ENCODE measurements at places on chromosomes 7 and 10. TPM values are rescaled to one million over a fixed set of nuclear protein-coding genes. Genes with fewer than 3 reads are reported as not detected.

PNLIP gene
- total RNA-seq, result not detected

- H3K27ac ChIP-seq, result peak overlapping the region; percentile 91
- DNase-seq, result peak; percentile 50
- no peak overlapping the region for H3K4me3 ChIP-seq
- peaks cover 50% of the 10 kb centered on the region for H3K36me3 ChIP-seq
Observed at GRCh38 chr7:50359995-50360925, 55.7 kb downstream of the IKZF1 start.

- H3K4me1 ChIP-seq, result peaks cover 11% of the 10 kb centered on the region
- H3K27me3 ChIP-seq, result no peaks in the 10 kb centered on the region
- no peak overlapping the region for H3K4me3 ChIP-seq
- DNase-seq, result no peak
- no peak overlapping the region for H3K27ac ChIP-seq
- H3K36me3 ChIP-seq, result no peaks in the 10 kb centered on the region
Observed at GRCh38 chr7:128221929-128222403, 19.1 kb upstream of the LEP start.

DNA sequence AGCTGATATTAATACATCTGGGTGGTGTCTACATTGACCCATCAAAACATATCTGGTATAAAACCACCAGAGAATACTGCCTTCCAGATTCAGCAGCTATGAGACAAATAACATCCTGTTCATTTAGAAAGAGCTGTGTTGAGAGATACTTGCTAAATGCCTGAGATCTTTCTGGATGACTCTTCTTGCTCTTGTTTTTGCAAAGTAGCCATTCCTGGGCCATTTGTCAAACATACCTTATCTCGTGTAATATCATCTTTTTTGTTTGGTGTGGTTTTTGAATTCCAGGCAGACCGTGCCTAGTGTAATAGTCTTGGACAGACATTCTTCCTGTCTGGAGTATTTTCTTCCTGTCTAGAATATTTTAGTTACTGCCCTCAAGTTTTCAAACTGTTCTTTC lies 74.7 kb upstream of the PRR15 start:
- H3K36me3 ChIP-seq, result no peaks in the 10 kb centered on the region
- H3K27me3 ChIP-seq, result no peaks in the 10 kb centered on the region
- H3K27ac ChIP-seq, result no peak overlapping the region
- no peak for DNase-seq
- peaks cover 9% of the 10 kb centered on the region for H3K4me1 ChIP-seq
- H3K4me3 ChIP-seq, result no peak overlapping the region

ADRA2A gene
- 0.07 TPM for total RNA-seq

- peaks cover 23% of the 10 kb centered on the region for H3K36me3 ChIP-seq
- no peak overlapping the region for H3K4me3 ChIP-seq
- H3K27ac ChIP-seq, result no peak overlapping the region
- H3K4me1 ChIP-seq, result no peaks in the 10 kb centered on the region
- H3K27me3 ChIP-seq, result no peaks in the 10 kb centered on the region
- DNase-seq, result no peak
Observed at GRCh38 chr7:105199386-105199785, 185.4 kb downstream of the KMT2E start.

DNA sequence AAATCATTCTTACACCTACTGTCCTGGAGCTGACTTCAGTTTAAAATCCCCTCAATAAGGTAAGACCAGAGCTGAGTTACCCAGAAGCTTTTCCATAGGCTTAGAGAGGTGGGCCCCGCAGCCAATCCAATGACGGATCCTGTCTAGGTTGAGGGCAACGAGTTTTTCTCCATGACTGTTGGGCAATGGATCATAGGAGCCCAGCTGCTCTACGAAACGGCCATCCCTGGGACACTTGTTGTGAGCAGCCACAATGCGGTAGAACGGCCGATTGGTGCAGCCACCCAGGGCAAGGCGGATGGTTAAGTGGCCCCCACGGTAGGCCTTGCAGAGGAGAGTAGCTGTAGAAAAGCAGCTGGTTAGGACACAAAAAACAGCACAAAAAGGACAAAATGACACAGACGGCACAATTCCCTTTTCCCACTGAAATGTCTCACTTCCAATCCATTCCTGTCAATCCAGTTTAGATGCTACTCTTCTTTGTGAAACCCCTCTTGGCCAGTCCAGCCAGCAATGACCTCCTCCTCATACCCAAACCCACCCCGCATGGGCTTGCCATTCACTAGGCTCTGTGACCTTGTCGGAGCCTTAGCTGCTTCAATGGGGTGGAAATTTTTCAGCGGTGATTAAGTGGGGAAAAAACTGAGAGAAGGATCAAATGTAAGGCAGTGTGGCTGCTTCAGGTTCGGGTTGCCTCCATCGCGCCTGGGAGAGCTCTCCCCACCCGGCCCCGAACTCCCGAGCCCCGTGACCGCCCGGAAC lies 580 bp downstream of the MRPS16 start:
- peak; percentile 18 for DNase-seq
- H3K27ac ChIP-seq, result peak overlapping the region; percentile 86
- H3K36me3 ChIP-seq, result no peaks in the 10 kb centered on the region
- H3K4me1 ChIP-seq, result peaks cover 21% of the 10 kb centered on the region

MYPN gene
- total RNA-seq, result not detected

DNA sequence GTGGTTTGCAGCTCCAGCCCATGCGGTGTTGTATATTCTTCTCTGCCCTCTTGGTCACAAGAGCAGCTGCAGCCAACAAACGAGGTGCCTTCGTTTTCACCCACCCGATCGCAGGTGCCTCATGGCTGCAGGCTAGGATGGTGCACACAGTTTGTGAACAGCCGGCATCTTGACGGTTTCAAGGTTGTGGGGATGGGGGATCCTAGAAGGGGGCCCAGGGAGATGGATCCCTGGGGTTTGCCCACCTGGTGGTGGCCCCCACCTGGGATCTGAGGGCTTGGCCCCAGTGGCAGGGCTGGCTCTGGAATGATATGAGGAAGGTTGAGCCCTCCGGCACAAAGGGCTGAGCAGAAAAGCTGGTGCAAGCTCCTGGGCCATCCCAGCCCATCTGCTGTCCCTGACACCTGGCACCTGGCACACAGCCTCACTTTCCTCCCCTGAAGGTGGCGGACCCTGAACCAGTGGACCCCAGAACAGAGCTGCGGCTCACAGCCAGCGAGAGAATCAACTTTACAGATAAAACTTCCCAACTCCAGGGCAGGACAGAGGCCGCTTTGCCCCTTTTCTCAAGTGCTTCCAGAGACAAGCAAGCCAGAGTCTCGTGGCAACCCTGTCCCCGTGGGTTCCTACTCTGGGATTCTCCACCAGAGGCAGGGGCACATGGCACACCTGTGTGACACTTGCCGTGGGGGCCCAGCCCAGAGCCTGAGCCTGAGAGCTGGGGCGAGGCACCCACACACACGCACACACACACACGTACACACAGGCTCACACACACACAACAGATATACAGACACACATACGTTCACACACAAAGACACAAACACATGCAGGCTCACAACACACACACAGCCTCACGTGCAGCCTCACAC lies 177.3 kb upstream of the PPP2R2D start:
- no peaks in the 10 kb centered on the region for H3K27me3 ChIP-seq
- no peak overlapping the region for H3K4me3 ChIP-seq
- DNase-seq, result no peak
- H3K4me1 ChIP-seq, result no peaks in the 10 kb centered on the region
- no peaks in the 10 kb centered on the region for H3K36me3 ChIP-seq

MMD2 gene
- total RNA-seq, result not detected

DNA sequence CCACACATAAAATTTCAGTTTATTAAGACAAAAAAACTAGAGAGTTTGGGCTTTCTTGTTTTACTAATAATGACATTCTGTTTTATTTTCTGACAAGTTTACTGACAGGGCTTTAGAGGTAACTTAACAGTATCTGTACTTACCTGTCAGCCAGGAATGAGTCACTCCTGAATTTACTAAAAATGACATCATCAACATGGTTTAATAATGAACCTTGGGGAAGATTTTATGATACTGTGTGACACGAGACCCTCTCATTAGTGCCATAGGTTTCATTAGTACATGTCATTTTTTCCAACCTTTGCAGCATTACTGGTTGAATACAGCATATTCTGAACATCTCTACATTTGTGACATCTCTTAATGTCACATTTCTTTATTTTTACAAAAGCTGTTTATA lies 131.1 kb downstream of the KCND2 start:
- no peaks in the 10 kb centered on the region for H3K4me1 ChIP-seq
- H3K27ac ChIP-seq, result no peak overlapping the region
- no peak overlapping the region for H3K4me3 ChIP-seq
- no peaks in the 10 kb centered on the region for H3K36me3 ChIP-seq
- no peak for DNase-seq
- no peaks in the 10 kb centered on the region for H3K27me3 ChIP-seq

MOGAT3 gene
- not detected for total RNA-seq
